Fibroblast of skin of right quadriceps (primary cell): ENCODE measurements at places on chromosomes 7 and 10.

GRCh38 chr10:93775356-93775755, 17.6 kb downstream of the LGI1 start:
- no peak for DNase-seq

- DNase-seq: no peak
Measured at GRCh38 chr7:84399661-84400060, 205.1 kb upstream of the SEMA3A start.

DNA sequence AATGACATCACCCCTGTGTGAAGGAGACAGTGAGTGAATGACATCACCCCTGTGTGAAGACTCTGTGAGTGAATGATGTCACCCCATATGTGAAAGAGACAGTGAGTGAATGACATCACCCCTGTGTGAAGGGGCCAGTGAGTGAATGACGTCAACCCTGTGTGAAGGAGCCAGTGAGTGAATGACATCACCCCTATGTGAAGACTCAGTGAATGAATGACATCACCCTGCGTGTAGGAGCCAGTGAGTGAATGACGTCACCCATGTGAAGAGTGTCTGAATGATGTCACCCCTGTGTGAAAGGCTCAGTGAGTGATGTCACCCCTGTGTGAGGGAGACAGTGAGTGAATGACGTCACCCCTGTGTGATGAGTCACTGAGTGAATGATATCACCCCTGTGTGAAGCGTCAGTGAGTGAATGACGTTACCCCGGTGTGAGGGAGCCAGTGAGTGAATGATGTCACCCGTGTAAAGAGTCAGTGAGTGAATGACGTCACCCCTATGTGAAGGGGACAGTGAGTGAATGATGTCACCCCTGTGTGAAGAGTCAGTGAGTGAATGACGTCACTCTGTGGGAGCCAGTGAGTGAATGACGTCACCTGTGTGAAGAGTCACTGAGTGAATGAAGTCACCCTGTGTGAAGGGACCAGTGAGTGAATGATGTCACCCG, 478.1 kb downstream of the PTPRN2 start:
- peak; percentile 1 for DNase-seq

- DNase-seq: no peak
Measured at GRCh38 chr7:158323741-158324396, 263.8 kb downstream of the PTPRN2 start.
